Psoas muscle (tissue), 8 donors: ENCODE measurements at places on chromosomes 11 and 22. TPM values are rescaled to one million over a fixed set of nuclear protein-coding genes. Genes with fewer than 3 reads are reported as not detected.

DNA sequence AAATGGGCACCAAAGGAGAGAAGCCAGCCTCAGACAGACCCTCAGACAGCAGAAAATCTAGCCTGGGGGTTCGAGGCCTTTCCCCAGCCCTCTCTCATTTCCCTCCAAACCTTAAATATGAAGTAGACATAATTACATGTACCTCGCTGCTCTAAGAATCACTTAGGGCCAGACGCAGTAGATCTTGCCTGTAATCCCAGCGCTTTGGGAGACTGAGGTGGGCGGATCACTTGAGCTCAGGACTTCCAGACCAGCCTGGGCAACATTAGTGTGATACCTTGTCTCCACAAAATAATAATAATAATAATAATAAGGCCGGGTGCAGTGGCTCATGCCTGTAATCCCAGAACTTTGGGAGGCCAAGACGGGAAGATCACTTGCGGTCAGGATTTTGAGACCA is 52.1 kb upstream of the WNT7B start:
- no peak for DNase-seq

- DNase-seq: no peak
Measured at GRCh38 chr11:112611771-112612170, 349.4 kb upstream of the NCAM1 start.

- no peak for DNase-seq
Measured at GRCh38 chr11:134512571-134513538, 100.8 kb upstream of the B3GAT1 start.

DNA sequence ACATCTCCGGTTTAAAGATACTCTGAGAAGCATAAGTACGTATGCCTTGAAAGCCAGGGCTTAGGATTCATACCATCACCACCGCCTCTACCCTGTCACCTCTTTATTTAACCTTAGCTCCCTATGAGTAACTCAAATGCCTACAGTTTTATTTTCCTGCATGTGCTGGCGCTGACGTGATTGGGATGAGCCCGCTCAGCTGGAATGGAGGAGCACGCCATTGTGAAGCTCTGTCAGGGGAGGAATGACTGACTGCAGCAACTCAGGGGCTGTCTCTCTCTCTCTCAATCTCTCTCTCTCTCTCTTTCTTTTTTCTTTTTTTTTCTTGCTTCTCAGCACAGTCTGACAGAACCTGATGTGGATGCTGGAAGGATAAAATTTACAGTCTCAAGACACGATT is 12.4 kb downstream of the CAVIN3 start:
- DNase-seq: no peak

DNA sequence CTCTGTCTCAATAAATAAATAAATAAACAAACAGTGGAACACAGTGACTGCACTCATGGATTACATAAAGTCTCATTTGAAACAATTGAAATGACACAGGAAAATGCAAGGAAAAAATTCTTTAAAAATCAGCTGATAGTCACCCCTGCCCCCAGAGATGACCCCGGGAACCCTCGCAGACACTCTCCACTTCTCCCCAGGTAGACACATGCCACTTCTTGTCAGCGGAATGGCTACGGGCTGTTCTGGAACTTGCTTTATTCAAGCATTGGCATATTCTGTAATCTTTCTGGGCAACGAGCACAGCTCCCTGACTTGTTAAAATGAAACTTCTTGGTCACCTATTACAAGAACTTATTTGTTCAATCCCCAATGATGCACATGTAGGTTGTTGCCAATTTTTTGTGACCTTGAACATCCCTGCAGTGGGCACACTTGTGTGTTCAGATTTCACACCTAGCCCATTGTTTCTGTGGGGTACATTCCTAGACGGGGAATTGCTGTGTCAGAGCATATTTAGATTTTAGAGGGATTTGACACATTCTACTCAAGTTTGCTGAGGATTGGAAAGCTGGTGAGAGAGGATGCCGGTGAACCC is 32.8 kb downstream of the MYEOV start:
- DNase-seq: no peak

The JHY gene
- total RNA-seq: 0.15 TPM
